ENCODE measurements at places on chromosomes 12 and 14.
A peak's percentile ranks its signal among the peaks of the same experiment; 100 is the strongest.

DNA sequence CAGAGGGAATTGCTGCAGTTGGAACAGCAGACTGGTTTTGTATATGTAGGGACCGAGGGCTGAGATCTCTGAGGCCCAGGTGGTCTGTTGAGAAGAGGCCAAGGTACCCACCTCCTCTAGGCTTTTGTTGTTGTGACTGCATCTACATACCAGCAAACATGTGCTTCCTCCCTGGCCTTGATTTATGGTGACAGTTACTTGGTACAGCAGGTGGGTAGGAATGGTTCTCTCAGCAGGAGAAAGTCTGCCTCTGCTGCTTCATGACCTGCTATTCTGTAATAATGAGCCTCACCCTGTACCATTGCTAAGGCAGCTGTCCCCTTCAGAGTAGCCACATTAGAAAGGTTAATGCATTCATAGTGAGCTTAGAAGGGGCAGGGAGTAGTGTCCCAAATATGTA lies 196.7 kb upstream of the PELI2 start:
- DNase-seq: no peak

DNA sequence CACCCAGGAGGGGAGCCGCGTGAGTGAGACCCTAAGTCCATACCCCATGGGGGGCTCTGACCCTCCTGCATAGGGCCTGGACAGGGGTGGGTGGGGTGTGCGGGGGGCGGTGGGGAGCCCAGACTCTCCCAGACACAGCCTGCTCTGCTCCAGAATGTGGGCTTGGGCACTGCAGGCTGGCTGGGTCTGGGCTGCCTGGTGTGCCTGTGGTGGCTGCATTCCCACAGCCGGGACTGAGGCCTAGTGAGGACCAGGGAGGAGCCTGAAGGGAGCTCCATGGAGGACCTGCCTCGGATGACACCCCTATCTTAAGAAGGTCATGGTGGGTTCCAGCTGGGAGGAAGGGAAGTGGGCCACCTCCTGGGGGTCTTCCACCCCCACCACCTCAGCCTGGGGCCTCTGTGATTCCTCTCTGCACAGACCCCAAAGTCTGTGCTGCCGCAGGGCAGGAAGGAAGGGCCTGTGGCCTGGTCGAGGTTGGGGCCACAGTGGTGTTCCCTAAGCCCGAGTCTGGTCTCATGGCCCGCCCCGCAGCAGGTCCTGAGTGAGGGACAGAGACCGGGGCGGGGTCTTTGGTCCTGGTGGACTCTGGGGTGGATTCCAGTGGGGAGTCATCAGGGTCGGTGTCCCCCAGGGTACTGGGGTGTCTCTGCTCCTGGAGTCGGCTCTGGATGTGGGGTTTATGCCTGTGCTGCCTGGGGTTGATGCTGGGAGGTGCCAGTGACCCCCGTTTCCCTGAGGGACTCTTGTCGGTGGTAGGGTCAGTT lies 392.3 kb downstream of the TMEM121 start:
- DNase-seq: no peak

DNA sequence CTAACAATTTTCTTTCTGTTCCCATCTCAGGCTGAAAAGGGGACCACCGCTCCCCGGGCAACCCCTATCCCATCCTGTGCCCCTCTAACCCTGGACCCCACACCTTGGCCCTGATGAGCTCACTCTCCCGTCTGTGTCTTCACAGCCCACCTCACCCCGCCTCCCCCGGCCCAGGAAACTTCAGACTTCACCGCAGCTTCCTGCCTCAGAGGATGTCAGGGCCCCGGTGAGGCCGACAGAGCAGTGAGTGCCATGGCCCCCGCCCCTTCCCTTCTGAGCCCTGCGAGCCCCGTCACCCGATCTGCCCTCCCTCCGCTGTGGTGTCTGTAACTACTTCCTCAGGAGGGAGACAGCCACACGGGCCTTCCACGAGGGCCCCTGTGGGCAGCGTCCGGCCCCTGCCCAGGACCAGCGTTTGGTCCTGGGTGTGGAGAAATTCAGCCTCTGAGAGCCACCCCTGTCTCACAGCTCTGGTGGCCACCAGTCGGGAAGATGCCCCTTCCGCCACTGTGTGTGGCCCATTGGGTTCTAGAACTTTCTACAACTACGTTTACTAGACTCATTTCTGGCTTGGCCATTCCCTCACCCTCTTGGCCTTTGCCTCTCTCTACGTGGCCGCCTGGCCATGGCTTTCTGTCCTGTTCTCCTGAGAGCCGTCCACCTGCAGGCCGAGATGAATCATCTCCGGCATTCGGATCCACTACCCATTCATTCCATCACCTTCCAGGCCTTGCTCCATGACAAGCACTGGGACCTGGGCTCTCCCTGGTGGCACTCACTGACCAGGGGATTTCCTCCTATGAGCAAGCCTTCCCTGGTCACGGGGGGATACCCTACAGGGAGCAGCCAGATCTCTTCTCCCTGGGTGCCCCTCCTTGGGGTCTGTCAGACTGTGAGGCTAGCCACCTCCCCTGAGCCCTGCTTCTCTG lies 3.4 kb downstream of the RHOF start:
- no peak for DNase-seq

- no peak for DNase-seq
Observed at GRCh38 chr14:55117803-55118441, 11.1 kb upstream of the LGALS3 start.

GRCh38 chr14:72742838-72743195 lies 151.1 kb downstream of the DPF3 start:
- no peak for DNase-seq

- no peak for DNase-seq
Observed at GRCh38 chr12:9827209-9827888, at the start of gene KLRF1. KLRF1 (plus strand) TSS chr12:9827481; CDS start chr12:9827545, 64 bp downstream.

DNA sequence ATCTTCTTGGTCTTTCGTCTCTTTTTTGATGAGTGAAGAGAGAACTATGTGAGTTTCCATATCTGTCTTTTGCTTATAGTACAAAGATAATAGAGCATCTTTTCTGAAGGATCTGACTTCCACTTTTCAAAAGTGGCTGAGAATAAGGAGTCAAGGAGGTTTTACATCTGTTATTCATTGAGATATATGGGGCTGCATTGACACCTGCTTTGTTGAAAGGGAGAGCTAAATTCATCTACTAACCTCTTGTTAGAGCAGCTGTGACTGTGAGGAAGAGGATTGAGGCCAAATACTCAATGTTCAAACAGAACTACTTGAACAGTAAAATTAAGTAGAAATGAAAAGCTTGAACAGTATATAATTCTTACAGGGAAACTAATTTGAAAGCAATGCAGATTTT lies 130.2 kb upstream of the ATP2B1 start:
- no peak for DNase-seq

DNA sequence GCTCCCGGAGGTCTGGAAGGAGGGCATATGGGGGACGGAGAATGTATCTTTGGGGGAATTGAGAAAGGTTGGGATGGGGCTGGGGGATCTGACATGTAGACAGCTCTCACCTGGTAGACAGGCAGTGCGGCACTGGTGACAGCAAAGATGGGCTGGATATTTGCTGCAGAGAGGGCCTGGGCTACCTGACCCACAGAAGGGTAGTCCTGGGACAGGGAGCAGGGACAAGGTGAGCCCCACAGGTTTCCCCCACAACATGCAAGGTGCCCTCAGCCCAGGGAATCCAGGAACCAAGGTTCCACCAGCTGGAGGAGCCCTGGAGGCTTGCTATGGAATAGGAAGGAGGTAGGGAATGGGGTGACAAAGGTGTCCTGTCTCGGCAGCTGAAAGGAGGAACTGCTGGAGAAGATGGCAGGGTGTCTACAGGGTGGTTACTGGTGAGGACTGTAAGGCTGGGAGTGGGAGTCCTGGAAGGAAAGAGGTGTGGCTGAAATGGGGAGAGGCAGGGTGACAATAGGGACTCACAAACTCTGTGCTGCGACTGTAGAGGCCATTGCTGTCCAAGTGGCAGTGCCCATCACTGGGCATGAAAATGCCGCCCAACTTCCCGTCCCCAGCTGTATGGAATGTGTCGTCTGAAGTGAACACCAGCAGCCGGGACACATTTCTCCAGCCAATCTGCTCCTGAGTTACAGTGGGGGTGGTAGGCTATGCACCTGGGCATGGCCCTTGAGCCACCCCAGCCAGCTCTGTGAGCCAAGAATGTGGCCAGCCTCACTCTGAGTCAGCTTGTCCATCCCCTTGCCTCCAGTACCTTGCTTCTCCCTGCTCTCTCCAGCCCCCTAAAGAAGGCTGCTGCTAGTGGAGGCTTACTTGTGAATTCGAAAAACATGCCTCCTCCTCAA lies 11.3 kb downstream of the ITGB7 start:
- DNase-seq: no peak

DNA sequence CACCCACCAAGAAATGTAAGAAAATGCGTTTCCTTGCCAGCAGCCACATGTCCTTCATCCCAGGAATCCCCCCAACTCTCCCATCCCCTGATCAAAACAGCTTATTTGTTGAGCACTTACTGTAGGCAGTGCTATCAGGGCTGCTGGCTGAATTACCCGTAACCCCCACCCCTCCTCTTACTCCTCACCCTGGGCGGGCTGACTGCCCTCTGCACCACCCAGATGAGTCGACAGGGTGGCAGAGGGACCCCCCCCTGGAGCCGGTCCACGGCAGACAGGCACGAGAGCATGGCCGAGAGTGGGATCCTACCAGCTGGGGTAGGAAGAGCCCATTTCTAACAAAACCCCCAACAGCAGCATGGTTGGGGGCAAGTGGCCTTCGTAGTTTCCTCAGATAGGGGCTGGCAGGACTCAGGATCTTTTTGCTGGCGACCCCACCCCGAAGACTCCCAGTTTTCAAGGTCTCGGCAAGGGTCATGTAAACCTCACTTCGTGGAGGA lies 1.1 kb upstream of the RHOF start:
- no peak for DNase-seq

DNA sequence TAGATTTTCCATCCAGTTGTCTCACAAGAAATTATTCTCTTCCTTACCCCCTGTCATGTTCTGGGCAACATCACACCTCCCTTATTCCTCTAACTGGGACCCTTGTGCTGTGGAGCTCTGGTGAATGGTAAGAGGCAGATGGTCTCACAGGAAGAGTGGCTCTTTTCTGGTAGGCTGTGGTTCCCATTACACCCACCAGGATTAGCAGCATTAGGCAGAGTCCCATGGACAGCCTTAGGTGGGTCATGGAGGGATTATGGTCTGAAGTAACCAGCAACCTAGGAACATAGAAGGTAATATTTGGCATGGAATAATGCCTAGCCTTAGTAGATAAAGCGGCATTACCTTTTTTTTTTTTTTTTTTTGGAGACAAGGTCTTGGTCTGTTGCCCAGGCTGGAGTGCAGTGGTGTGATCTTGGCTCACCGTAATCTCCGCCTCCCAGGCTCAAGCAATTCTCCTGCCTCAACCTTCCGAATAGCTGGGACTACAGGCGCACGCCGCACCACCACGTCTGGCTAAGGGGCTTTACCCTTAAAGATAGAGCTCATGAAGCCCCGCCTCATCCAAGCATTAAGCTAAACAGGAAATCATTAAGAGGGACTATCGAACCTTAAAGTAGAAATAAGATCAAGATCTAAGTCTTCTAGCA lies 4.0 kb downstream of the C14orf119 start:
- DNase-seq: no peak

GRCh38 chr14:105333613-105334364 lies 19.2 kb downstream of the PACS2 start:
- no peak for DNase-seq

DNA sequence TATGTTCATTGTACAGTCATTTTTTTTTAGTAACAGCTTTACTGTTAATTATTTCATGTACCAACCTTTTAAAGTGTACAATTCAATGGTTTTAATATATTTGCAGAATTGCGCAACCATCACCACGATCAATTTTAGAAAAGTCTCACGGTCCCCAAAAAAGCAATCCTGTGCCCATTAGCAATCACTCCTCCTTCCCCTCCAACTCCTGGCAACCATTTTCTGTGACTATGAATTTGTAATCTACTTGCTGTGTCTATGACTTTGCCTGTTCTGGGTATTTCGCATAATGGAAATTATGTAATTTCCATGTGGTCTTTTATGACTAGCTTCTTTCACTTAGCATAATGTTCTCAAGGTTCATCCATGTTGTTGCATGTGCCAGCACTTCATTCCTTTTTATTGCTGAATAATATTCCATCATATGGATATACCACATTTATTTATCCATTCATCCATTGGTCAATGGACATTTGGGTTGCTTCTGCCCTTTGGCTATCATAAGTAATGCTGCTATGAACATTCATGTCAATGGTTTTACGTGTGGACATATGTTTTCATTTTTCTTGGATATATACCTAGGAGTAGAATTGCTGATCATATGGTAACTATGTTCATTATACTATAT lies 9.9 kb downstream of the KICS2 start:
- no peak for DNase-seq

GRCh38 chr12:38154096-38155019 lies 162.2 kb upstream of the ALG10B start:
- DNase-seq: no peak

DNA sequence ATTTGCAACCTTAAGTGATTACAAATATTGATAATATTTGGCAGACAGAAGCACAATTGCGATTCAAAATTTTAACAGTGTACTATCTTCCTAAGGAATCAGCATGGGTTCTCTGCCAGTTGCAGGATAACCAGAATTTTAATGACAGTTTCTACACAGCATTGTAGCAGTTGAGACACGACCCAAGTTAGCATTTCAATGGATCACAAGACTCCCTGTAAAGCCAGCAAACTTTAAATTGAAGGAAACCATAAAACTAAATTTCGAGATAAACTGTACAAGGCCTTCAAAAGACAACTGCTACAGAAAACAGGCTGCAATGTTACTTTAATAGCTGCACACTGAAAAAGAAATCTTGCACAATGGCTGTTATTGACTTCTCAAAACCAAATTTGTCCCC lies 154.9 kb downstream of the MED13L start:
- no peak for DNase-seq

DNA sequence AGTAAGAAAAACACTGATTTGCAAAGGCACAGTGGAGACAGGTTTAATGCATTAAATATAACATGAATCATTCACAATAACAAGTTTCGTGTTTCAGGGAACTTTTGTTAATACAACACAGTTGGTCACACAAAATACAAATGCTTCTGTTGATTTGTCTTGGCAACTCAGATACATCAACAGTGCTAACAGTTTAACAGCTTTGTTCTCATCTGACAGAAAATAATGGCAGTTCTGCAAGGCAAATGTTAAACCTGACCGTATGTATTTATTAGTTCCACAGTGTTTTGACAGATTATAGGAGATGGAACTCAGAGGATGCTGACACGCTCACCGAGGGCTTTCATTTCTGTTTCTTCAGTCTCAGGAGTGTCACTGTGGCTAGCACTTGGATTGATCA lies 350.7 kb downstream of the PRKD1 start:
- no peak for DNase-seq

GRCh38 chr12:95164656-95165055 lies 52.6 kb downstream of the FGD6 start:
- DNase-seq: peak; percentile 42

GRCh38 chr12:69047990-69048389 lies 115.0 kb upstream of the CPM start:
- DNase-seq: no peak
